ENCODE measurements at places on chromosomes 5 and 9. TPM values are rescaled to one million over a fixed set of nuclear protein-coding genes. Genes with fewer than 3 reads are reported as not detected.
A peak's percentile ranks its signal among the peaks of the same experiment; 100 is the strongest.

DNA sequence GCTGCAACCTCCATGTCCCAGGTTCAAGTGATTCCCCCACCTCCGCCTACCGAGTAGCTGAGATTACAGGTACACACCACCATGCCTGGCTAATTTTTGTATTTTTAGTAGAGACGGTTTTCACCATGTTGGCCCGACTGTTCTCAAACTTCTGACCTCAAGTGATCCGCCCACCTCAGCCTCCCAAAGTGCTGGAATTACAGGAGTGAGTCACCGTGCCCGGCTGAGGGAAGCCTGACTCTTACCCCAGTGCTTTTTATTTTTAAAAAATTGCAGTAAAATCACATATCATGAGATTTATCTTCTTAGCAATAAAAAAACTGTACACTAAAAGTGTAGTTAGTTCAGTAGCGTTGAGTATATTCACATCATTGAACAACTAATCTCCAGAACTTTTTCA, 105.3 kb downstream of the SLIT3 start:
- no peak for DNase-seq
- H3K36me3 ChIP-seq: no peaks in the 10 kb centered on the region
- H3K4me3 ChIP-seq: no peak overlapping the region
- no peaks in the 10 kb centered on the region for H3K4me1 ChIP-seq

DNA sequence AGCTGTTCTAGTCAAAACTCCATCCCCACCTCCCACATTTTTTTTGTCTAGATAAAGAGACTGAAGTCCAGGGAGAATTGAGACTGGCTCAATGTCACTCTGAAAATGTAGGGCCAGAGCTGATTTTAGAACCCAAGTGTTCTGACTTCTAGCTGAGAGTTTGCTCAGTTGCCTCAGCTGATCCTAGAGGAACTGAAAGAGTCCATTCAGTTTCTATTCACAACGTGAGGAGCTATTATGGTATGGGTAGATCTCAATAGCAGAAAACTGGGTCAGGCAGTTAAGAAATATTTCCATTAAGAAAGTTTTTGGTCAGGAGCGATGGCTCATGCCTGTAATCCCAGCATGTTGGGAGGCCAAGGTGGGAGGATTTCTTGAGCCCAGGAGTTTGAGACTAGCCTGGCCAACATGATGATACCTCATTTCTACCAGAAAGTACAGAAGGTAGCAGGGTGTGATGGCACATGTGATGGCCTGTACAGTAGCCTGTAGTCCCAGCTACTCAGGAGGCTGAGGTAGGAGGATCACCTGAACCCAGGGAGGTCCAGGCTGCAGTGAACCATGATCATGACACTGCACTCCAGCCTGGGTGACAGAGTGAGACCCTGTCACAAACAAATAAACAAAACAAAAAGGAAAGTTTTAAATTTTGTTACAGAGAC, 61.7 kb downstream of the GLRA1 start:
- H3K4me1 ChIP-seq: no peaks in the 10 kb centered on the region
- H3K36me3 ChIP-seq: no peaks in the 10 kb centered on the region
- H3K27me3 ChIP-seq: peaks cover 1% of the 10 kb centered on the region
- no peak overlapping the region for H3K27ac ChIP-seq
- no peak for DNase-seq
- no peak overlapping the region for H3K4me3 ChIP-seq

DNA sequence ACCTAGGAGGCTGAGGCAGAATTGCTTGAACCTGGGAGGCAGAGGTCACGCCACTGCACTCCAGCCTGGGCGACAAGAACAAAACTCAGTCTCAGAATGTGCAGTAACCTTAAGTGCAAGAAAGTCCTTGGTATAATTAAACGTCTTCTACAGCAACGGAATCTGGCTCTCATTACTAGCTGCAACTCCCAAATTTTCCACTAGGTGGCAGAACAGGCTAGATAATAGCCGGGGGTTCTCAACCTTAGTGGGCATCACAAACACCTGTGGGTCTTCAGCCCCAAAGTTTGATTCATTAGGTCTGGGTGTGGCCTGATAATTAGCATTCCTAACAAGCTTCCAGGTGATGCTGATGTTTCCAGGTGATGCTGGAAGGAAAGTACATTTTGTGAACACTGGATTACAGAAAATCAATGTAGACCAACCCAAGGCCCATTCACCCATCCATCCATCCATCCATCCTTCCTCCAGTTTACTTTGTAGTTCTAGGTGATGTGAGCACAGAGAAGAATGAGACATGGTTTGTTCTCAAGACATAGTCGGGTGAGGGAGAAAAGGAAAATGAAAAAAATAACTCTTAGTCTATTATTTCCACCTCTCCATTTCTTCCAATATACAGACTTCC, 37.3 kb downstream of the FBXW2 start:
- H3K36me3 ChIP-seq: peaks cover 3% of the 10 kb centered on the region
- H3K27me3 ChIP-seq: no peaks in the 10 kb centered on the region
- H3K4me3 ChIP-seq: no peak overlapping the region
- H3K27ac ChIP-seq: no peak overlapping the region
- no peaks in the 10 kb centered on the region for H3K4me1 ChIP-seq
- DNase-seq: peak; percentile 67

- DNase-seq: no peak
- H3K27me3 ChIP-seq: no peaks in the 10 kb centered on the region
- no peak overlapping the region for H3K4me3 ChIP-seq
- H3K27ac ChIP-seq: no peak overlapping the region
Measured at GRCh38 chr9:90095682-90096081, 490.9 kb downstream of the GADD45G start.

The CYLC2 gene
- total RNA-seq: not detected

DNA sequence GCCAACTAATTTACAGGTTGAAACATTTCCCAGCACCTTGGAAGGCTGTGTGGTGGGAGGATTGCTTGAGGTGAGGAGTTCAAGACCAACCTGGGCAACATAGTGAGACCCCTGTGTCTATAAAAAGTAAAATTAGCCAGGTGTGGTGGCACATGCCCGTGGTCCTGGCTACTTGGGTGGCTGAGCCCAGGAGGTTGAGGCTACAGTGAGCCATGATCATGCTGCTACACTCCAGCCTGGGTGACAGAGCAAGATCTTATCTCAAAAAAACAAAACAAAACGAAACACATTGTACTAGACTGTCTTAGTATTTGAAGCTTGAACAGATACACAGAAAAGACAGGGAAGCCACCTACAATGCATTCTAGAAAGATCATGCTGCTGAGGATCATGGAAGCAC, 2.8 kb upstream of the HSDL2 start:
- no peak for DNase-seq
- H3K4me3 ChIP-seq: no peak overlapping the region
- H3K27me3 ChIP-seq: no peaks in the 10 kb centered on the region
- peaks cover 29% of the 10 kb centered on the region for H3K4me1 ChIP-seq
- H3K27ac ChIP-seq: no peak overlapping the region

- no peaks in the 10 kb centered on the region for H3K27me3 ChIP-seq
- no peaks in the 10 kb centered on the region for H3K36me3 ChIP-seq
- H3K4me1 ChIP-seq: no peaks in the 10 kb centered on the region
- H3K27ac ChIP-seq: no peak overlapping the region
Measured at GRCh38 chr9:72925126-72925789, 27.6 kb downstream of the ALDH1A1 start.

The MYO10 gene
- 90.8 TPM for total RNA-seq

DNA sequence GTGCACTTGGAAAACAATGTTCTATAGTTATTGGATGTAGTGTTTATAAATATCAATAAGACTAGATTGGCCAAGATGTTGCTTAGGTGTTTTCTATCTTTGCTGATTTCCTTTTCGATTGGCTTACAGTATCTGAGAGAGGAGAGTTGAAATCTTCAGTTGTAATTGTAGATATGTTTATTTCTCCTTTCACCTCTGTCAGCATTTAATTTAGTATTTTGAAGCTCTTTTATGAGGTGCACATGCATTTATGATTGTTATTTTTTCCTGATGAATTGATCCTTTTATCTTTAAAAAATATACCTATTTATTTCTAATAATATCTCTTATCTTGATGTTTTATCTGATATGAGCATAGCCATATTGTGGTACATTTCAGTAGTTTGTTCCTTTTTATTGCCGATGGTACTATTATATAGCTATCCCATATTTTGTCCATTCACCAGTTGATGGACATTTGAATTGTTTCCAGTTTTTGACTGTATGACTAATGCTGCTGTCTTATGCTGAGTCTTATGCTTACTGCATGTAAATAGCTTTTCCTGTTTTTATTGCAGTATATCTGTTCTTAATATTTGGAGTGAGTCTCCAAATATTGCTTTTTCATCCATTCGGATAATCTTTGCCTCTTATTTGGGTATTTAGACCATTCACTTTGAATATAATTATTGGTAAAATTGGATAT, 34.7 kb downstream of the ERCC6L2 start:
- peaks cover 5% of the 10 kb centered on the region for H3K4me1 ChIP-seq
- no peak overlapping the region for H3K27ac ChIP-seq
- H3K36me3 ChIP-seq: no peaks in the 10 kb centered on the region
- H3K27me3 ChIP-seq: no peaks in the 10 kb centered on the region
- no peak overlapping the region for H3K4me3 ChIP-seq

DNA sequence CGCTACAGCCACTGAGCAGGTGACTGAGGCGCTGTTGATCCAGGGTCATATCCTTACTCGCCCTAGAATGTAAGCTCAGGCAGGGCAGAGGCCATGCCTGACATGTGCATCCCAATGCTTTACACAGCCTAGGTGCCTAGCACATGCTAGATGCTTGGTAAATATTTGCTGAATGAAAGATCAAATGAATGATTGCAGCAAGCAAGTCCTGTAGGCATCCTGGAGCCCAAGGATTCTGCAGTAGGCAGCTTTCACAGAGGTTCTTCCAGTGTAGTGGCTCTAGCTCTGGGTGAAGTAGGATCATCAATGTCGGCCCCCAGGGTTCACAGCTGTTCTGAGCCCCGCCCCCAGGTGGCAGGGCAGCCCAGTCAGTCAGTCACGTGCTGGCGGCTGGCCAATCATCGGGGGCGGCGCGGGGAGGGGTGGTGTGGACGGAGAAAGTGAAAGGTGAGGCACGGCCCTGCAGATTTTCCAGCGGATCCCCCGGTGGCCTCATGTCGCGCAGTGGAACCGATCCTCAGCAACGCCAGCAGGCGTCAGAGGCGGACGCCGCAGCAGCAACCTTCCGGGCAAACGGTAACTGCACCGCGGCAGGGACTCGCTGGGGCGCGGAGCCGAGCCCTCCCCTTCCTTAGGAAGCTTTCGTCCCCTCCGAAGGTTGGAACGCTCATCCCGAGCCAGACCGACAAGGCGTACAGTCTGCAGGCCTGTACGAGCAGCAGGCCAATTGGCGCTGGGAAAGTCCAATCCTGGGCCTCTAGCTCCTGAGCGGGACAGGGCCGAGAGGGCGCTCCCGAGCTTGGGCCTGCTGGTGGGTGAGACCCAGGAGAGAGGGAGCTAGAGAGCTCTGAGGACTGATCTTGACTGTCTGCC, at the start of gene GALT:
Gene GALT (plus strand): TSS at position 465 of the 873 bp plus-strand sequence. CDS start 30 bp downstream, at position 495.
- peaks cover 18% of the 10 kb centered on the region for H3K36me3 ChIP-seq
- H3K4me3 ChIP-seq: peak within 1 kb of the TSS; percentile 85
- peaks cover 34% of the 10 kb centered on the region for H3K4me1 ChIP-seq
- H3K27ac ChIP-seq: peak within 1 kb of the TSS; percentile 76

Measured in WTC11 (cell line).